ENCODE measurements at places on chromosomes 12 and 14.
A peak's percentile ranks its signal among the peaks of the same experiment; 100 is the strongest.

DNA sequence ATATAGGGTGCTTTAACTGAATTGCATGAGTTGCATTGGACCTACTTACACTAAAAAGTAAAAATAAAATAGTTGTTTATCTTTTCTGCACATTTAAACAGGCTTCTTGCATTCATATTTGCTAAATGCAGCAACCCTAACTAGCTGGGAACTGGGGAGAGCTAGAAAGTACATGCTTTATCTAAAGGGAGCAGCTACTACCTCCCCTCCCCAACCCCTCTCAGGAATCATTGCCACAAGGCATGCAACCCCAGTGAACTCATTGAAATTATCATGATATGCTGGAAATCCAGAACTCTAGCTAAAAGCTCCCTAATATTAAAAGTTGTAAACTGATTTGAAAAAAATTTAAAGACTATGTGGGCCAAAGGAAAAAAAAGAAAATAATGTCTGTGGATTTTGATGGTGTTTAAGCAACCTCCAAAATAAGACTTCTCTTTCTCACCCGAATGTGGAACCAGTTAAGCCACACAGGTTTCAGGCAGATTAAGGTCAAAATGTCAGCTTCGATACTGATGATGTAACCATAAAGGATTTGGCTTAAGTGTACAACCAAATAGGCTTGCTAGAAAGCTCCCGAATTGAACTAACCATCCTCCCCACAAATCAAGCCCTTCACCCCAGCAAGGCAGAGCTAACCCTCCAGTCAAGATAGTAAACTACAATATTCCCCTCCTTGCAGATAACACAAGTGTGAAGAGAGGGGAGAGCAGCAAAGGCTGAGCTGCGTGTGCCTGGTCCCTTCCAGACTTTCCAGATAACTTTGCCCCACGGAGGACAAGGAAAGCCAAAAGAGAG lies 13.8 kb upstream of the POC1B start:
- DNase-seq: no peak

GRCh38 chr12:70197345-70197744 lies 45.9 kb upstream of the CNOT2 start:
- DNase-seq: no peak

GRCh38 chr12:25887367-25887766 lies 71.1 kb upstream of the RASSF8 start:
- DNase-seq: no peak

GRCh38 chr14:61034416-61035120 lies 53.5 kb downstream of the SLC38A6 start:
- DNase-seq: peak; percentile 59

DNA sequence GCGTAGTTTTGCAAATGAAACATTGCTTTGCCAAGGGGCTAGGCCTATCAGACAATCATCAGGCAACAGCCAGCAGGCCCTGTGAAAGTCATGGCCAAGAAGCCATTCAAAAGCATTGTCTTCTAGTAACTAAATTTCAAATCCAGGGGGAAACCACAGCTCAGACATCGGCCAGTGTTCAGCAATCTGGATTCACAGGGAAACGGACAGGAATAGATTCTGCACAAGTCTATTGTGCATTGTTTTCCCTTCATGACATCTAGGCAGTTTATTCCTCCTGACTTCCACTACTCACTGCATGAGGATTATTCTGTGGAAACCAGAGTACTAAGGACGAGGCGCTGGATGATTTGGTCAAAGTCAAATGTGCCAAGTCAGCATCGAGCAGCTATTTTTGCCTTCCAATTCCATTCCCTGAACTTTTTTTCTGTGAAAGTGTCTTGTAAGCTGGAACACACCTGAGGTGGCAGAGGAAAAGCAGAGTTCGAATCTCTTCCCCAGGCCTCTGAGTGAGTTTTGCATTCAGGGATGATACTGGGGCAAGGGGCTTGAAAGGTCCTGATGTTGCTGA lies 75.4 kb downstream of the VCPKMT start:
- DNase-seq: no peak

DNA sequence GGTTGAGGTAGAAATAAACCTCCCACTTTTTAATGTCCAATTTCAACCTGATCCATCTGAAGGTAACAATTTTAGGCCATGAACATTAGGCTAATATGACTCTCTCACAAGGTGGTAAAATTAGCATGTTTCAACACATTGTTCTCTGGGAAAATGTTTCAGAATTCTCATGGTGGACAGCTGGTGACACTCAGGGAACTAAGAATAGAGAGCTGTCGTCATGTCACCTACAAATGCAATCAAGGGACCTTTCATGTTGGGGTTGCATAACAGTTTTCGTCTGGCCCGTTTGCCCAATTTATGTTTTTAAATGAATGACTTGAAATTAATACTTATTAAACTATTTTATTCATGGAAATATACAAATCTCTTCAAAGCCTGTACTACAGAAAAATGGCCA lies 180.7 kb upstream of the PRICKLE1 start:
- DNase-seq: no peak

DNA sequence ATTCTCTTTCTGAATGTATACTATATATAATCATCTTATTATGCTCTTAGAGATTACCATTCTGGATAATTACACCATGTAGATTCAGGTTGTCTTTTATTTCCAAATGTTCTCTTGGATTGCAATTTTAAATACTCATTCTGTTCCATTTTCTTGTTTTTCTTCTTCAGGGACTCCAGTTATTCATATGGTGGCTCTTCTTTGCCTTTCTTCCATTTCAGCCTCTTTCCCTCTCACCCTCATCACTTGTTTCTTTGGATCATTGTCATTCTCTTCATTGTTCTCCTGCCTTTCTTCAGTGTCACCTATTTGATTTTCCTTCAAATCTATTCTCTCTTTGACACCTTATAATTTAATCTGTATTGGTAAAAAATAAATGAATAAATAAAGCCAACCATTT lies 182.0 kb downstream of the ITPR2 start:
- no peak for DNase-seq

GRCh38 chr14:35932659-35933159 lies 106.6 kb downstream of the BRMS1L start:
- peak; percentile 65 for DNase-seq

- no peak for DNase-seq
These were observed 94.0 kb upstream of the SLC38A4 start for GRCh38 chr12:46919666-46920400.

GRCh38 chr14:31340297-31341063 lies 79.9 kb downstream of the HEATR5A start:
- DNase-seq: no peak

DNA sequence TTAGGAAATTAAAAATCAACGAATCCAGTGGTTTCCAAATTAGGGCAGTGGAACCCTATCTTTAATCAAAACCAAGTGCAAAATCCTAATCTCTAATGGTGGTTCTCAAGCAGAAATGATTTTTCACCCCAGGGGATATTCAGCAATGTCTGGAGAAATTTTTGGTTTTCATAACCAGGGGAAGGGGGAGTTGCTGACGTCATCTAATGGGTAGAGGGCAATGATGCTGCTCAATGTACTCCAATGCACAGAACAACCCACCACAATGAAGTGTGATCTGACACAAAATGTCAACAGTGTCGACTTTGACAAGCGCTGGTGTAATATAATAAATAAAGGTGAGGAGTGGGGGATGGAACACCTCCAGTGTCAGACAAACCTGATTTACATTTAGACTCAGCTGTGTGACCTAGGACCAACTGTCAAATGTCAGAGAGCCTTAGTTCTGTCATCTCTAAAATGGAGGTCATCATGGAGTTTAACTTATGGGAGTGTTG lies 81.5 kb downstream of the CMKLR1 start:
- no peak for DNase-seq

DNA sequence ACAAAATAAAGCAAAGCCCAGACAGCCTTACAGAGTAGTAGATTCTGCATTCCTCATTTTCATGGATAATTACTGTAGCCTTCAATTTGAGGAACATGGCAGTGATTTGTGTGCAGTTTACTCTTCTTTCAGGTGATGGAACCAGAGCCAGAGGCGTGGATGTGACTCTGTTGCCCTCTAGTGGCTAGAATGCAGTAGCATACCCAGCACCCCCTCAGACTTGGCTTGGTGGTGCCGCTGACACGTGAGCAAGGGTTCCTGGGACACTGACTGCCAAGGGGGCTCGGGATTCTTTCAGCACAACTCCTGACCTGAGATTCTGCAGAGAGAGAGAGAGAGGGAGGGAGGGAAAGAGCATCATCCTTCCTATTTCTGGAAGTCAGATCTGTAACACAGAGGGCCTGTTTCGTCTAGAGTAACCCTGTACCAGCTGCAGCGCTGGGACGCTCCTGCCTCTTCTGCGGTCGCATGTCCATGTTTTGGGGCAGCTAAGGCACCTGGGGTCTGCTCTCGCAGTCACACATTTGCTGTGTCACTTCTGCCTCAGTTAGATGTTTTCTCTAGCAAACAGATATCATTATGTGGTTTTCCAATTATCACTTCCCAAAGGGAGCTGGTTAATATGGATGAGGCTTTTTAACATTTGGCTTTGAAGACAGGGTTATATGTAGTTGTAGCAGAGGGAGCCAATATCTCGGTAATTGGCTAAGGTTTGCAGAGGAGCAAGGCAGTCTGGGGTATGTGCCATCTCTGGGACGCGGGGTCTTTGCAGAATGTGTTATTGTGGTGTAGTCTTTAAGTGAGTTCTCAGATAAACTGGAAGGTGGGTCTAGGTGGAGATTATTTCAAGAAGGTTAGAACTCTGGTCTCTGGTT lies 428.1 kb downstream of the NRXN3 start:
- peak; percentile 61 for DNase-seq

DNA sequence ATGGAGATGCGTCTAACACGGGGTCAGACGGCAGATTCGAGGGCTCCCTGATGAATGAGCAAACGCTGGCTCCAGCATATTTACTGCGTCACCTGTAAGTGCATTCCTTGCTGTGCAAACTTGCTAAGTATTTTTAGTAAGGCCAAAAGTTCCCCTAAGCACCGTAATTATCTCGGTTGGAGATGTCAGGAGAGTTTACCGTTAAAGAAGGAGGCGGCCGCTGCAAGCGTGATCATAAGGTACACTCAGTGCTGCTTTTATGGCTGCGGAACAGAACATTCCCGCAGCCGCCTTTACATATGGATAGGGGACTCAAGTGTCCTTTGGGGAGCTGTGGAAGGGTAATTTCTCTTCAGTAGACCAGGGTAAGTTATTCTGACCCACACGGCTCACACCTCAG lies 175.6 kb downstream of the GLT1D1 start:
- no peak for DNase-seq

DNA sequence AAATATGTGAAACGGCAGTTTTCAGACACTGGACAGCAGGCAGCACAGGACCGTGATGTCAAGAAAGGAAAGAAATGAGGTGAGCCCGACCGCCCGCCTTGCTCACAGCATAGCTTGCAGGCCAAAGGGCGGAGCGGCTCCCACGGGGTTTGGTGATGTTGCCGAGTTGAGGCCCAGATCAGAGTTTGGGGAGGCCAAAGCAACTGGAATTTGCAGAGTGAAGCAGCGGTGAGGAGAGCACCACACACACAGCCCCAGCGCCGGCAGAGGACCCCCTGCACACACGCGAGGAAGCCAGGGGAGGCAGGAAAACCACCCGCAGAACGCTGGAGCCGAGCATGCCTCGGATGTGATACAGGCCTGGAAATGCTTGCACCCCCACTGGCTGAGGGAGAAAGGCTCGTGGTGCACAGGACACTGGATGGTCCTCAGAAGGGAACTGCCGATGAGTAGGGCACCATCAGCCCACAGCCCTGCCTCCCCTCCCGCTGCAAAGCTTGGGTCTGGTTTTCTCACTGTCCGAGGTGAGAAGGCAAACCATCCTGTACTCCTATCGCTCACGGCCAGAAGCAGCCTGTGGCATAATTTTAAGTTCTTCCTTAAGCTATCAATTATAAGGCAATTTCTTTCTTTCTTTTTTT lies 25.7 kb upstream of the PLD4 start:
- no peak for DNase-seq

- DNase-seq: no peak
These were observed 81.2 kb downstream of the CFAP54 start for GRCh38 chr12:96570579-96570978.

- no peak for DNase-seq
These were observed 120.3 kb downstream of the GPR135 start for GRCh38 chr14:59344691-59345455.

DNA sequence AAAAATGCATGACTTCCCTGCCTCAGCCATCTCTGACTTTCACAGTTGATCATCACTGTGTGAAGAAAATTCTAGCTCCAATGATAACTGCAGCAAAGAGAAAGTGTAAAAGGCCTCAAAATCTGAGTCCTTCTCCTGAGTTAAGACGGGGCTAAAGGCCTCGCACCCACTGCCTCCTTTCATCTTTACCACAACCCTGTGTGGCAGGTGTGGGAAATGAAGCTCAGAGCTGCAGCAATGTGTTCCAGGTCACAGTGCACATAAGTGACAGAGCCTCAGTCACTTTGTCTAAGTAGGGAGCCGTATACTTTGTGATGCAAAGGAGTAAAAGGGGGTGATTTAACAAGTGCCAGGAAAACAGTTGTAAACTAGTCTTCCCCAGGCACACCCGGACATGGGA lies 144.7 kb upstream of the TMCC3 start:
- no peak for DNase-seq

- no peak for DNase-seq
These were observed 319.7 kb downstream of the SNAPC1 start for GRCh38 chr14:62081951-62082350.

- no peak for DNase-seq
These were observed 938 bp upstream of the SLC6A13 start for GRCh38 chr12:263574-263973.

DNA sequence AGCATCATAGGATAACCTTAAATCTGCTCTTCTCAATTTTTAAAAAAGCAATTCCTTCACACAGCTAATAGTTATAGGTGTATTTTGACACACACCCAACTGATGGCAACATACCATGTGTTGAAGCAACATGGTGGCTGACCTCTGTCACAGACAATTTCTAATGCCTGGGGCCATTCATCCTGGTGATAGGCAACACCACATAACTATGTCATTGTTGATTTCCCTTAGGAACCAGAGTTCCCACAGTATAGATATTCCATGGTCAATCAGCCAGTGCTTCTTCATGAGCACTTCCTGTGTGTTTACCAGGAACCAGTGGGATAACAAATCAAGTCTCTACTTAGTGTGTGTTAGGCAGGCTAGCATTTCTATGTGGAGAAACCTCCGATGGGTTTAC lies 88.3 kb downstream of the FIGNL2 start:
- no peak for DNase-seq

GRCh38 chr12:15627995-15628945 lies 160.9 kb downstream of the EPS8 start:
- DNase-seq: no peak

DNA sequence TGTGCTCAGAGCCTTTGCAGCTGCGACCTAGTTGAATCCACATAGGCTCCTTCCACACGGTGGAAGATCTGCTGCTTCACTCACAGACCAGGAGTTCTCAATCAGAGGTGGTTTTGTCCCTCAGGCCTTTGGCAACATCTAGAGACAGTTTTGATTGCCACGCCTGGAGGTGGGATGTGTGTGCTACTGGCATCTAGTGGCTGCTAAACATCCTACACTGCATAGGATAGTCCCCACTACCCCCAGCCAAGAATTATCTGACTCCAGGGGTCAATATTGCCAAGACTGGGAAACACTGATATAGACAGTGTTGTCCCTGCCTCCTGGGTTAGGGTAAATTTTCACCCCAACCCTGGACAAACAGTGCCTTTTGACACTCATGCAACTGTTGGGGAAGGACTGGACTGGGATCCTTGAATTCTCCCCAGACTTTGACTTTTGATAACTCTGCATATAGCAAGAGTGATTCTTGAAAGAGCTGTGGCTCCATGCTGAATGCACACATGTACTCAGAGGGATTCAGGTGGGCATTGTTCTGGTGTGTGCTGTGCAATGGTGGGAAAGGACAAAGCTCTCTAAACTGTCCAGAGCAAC lies 39.8 kb downstream of the BAZ2A start:
- peak; percentile 22 for DNase-seq

GRCh38 chr12:79885911-79886490 lies 48.9 kb downstream of the PPP1R12A start:
- no peak for DNase-seq

All from activated CD4-positive, alpha-beta T cell treated with anti-CD3 and anti-CD28 coated beads, Interleukin-2, amount 50 U/mL, for 16 hours (primary cell).